CD4-positive, alpha-beta T cell treated with Interleukin-21 for 1 hour (primary cell): ENCODE measurements at places on chromosomes 12 and 14.

DNA sequence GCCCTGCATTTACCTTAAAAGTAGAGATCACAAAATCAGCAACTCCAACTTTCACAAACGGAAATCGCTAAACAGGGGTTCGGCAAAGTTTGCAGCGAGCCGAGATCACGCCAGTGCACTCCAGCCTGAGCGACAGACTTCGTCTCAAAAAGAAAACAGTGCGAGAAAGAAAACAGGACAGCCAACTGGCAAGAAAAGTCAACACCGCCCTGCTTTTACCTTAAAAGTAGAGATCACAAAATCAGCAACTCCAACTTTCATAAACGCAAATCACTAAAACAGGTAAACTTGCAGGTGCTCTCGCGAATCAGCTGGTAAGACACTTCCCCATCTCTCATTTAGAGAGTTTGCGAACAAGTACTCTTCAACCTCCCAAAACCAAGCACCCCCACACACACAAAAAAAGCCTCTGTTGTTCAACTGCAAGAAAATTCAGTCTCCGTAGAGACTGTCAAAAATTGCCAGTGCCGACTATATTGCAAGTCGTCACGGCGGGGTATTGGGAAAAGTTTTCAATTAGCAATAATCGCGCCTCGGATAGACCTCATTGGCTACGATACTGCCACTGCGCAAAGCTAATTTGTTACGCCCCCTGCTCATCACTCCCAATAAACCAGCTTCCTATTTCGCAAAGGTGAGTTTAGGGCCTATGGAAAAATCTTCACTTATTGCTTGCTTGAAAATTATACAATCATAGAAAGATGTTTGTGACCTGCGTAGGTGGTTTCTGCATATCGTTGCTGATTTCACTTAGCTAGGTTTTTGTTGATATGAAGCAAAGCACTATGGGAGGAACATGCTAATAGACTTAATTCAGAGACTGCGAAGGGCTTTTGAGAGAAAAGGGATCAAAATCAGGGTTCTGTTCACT lies at the start of gene RNU4-1:
TSS of gene RNU4-1 (minus strand) at position 577 of the 871 bp plus-strand sequence.
- peak; percentile 92 for DNase-seq

GRCh38 chr12:12890543-12891079 lies 751 bp upstream of the GPRC5A start:
- peak; percentile 21 for DNase-seq

DNA sequence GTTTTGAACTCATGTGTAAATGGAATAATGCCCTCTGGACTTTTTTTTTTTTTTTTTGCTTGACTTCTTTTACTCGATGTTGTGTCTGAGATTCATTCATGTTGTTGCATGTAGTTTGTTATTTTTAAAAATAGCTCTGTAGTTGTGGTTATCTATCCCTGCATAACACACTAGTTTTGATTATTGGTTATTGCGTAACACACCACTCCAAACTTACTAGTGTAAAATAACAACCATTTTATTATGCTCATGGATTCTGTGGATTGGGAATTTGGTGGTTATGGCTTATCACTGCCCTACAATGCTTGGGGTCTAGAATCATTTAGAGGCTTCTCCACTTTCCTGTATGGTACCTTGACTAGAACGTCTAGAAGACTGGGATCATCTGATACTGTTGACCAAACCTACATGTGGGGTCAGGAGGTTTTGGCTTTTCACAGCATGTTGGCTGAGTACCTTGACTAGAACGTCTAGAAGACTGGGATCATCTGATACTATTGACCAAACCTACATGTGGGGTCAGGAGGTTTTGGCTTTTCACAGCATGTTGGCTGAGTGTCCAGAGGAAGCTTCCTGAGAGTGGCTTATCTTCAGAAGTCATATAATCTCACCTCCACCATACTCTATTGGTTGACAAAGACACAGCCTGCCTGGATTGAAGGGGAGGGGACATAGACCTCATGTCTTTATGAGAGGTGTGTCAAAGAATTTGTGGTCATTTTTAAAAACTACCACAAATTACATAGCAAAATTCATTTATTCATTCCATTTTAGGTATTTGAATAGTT lies 11.6 kb downstream of the VRK1 start:
- DNase-seq, result no peak

GRCh38 chr12:24173067-24173466 lies 223.6 kb upstream of the SOX5 start:
- no peak for DNase-seq

DNA sequence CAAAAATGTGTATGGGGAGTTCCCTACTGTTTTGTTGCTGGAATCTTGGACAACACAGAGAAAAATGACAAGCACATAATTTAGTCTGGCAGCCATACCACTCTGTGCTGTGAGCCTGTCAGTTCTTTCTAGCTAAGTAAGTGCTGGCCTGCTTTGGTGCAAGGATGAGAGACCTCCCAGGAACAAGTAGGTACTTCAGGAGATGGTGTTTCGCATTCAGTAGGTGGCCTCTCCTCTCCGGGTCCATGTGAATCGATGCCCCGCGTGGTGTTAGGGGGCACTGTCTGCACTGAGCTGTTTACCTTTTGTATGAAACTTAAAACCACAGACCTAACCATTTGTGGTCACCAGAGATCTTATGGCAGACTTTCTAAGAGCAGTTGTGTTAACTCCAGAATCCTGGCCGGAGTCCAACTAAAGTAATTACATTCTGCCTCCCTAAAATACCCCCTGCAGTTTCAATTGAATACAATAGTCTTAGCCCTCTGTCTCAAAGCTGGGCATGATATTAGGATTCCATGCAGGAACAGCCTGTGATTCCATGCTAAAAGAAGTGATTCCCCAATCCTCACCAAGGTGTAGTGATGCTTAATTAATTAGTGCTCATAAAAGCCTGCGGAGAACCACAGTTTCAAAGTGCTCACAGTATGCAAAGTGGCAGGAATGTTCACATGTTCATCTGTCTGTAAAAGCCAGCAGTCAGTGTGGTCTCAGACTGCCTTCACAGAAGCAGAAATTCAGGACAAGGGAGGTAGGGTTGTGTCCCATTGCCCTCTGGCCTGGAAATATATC lies 64.2 kb downstream of the LLPH start:
- no peak for DNase-seq

GRCh38 chr12:120642826-120643225 lies 2.4 kb downstream of the CABP1 start:
- DNase-seq, result no peak

GRCh38 chr12:130421896-130422295 lies 84.2 kb downstream of the PIWIL1 start:
- no peak for DNase-seq

GRCh38 chr14:29233188-29233587 lies 466.6 kb downstream of the FOXG1 start:
- no peak for DNase-seq

GRCh38 chr12:39287409-39287808 lies 155.5 kb downstream of the KIF21A start:
- no peak for DNase-seq

- no peak for DNase-seq
Observed at GRCh38 chr14:95193081-95193480, 35.8 kb upstream of the DICER1 start.

DNA sequence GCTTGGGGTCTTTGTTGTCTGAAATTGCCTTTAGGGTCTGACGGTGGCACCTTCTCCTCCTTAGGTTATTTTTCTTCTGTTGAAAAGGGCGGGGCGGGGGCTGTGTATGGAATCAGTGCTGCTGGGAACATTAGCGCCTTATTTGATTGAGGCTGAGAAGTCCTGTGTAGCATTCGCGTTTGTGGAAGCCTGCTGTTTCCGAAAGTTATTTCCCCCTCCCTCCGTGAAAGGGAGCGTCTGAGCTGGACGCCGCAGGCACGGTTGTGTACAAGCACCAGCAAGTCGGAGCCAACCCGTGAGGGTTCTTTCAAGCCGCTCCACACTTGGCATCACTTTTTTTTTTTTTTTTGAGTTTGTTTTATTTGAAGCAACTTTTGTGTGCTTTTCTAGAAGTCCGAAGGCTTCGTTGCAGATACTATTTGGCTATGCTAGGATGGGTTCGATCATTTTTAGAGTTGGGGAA lies 1.1 kb downstream of the SYNE2 start:
- peak; percentile 73 for DNase-seq

DNA sequence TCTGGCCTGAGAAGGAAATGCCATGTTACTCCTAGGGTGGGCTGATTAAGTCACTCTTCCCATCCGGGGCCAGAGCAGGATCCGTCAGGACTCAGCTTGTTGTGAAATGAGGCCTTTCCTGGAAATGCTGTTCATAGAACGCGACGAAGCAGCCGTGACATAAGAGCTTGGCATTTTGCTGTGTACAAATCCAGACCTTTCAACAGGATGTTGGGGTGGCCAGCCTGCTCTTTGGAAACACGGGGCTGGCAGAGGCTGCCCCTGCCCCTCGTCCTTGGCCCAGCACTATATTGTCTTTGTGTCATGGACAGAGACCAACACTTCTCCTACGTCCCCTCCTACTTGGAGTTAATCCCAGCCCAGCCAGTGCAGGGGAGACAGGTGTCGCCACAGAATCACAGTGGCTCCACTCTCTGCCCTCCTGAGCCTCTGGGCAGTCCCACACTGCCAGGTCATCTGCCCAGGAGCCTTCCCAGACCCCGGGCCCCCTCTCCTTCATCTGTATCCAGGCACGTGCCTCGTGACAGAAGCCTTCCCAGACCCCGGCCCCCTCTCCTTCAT lies 18.6 kb upstream of the EIF5 start:
- DNase-seq, result no peak

DNA sequence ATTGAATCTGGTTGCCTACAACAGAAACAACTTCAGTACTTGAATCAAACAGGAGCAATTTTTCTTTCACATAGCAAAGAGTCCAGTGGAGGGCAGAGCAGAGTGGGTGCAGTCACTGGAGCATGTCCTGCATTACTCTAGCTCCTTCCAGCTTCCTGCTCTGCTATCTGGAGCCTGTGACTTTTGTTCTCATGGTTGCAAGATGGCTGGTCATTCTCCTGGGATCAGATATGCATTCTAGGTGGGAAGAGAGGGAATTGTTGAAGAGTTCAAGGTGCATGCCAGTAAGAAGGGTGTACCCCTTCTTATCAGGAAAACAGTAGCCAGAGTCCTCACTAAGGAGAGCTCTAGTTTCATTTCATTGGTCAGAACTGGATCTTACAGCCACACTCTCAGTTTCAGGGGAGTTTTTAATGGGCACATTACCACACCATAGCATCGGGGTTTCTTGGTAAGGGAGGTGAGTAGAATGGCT lies 8.0 kb downstream of the IFT43 start:
- DNase-seq, result no peak

DNA sequence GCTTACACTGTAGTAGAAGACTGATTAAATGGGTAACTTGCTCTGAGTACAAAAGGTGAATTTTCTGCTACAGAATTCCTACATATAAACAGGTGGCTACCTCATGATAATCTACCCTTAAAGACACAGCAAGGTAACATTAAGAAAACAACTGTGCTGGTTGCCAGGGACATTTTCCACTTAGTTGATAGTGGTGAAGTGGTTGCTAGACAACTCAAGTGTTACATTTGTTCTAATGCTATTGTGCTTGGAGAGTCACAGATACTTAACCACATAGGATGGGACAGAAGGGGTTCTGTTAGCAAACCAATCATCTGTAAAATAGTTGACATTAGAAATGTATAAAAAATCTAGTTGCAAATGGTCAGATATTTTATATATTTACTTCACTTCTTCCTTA lies 870.3 kb upstream of the SEL1L start:
- DNase-seq, result no peak

DNA sequence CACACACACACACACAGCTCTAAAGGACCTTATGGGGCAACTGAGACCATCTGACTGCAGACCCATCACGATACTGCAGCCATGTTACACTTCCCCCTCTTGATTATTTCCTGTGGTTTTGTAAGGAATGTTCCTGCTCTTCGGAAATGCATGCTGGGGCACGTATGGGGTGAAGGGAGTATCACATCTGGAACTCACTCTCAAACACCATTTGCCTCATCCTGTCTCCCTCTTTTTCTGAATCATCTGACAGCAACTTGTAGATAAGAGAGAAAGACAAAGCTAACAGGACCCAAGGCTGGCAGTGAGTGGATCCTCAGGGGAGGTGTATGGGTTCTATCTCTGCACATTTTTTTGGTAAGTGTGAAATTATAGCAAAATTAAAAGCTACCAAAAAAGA lies 50.3 kb downstream of the RIMBP2 start:
- no peak for DNase-seq

DNA sequence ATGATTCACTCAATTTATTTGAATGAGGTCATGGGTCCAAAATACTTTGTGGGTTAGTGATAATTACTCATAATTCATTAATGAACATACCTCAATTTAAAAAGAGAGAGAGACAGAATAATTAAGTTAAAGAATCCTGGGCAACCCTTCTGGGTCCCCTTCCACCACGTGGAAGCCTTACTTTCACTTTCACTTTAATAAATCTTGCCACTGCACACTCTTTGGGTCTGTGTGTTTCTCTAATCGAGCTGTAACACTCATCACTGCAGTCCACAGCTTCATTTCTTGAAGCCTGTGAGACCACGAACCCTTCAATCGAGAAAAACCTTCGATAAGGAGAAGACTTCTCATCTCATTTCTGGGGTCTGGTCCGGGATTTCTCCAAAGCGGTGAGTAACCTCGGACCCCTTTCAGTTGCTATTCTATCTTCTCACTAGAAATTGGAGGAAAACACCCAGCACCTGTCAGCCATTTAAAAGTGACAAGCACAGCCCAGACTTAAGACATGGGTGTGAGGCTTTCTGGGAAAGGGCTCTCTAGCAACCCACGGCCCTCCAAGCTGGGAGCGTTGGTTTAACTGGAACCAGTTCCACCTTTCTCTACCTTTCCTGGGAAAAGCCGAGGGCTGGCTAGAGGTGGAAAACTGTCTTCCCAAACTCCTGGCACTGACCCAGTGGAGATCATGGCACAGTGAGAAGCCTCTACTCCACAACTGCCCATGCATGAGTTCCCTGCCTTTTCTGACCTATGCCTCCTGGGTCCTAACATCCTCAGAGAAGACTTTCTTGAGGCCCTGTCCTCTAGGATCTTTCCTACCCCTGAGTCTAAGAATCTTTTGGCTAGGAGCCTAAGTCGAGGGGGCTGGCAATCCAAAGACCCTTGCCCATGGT lies 148.8 kb upstream of the ATF7IP start:
- peak; percentile 53 for DNase-seq

- no peak for DNase-seq
Observed at GRCh38 chr14:51202914-51203665, 37.0 kb upstream of the TMX1 start.

DNA sequence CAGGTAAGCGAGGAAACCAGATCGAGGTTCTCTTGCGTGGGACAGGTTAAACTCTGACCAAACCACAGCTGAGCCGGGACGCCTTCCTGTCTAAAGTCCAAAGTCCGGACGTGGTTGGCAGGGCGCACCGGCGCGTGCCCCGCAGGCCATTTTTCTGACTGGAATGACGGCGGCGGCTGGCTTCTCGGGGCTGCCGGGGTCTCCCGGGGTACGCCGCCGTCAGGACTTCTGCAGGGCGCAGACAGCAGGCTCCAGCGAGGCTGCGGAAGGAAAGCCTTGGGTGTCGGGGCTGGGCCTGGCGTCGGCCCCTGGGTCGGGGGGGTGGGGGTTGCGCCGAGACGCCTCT lies 32.8 kb downstream of the MIA2 start:
- no peak for DNase-seq

GRCh38 chr12:32944195-32944594 lies 47.6 kb upstream of the PKP2 start:
- DNase-seq, result no peak
